GM10248 (cell line): ENCODE measurements at places on chromosomes 2 and 18.

DNA sequence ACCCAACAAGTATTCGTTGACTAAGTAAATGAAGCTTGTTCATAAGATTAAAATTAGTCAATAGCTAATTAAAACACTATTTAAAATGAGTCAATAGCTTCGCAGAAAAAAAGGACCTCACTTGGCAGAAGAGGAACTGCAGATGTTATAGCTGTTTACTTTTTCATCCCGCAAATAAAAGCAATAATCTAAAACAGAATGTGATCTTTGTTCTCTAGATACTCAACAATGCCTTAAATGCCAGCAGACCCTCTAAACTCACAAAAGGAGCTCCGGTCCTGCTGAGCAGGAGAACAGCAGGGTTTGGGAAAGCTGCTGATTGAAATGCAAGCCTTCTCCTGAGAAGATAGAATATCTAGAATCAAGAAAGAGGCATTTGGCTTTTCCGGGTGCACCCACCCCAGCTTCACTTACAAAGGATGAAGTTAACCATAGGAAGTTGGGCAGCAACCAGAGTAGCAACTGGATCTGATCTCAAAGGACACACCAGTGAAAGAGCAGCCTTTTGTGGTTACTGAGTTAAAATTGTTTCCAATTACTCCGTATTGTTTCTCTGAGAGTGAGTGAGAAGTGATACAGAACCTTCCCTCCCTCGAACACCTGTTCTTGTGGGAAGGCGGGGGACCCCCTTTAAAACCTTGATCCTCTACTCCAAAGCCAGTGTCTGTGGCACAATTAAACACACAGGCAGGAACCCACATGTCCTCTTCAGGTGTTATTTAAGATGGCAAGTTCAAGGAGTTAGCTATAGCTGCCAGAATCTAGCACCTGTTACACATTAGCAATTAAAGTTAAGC, 6.8 kb downstream of the CCBE1 start:
- DNase-seq: no peak

DNA sequence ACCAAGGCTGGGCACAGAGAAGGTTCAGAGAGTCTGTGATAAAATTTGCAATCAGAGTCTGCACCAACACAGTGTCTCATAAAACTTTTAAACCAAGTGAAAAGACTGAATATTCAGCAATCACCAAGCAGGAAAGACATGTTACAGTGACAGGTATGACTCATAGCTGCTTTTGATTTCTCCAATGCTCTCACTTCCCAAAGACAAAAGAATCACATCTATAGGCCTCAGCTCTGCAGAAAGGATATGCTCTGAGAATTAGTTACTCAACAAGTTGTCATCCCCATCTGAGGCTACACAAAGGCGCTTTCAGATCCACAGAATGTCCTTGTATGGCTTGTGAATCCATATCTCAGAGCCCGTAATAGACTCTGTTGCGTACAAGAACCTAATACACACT, 92.5 kb downstream of the KCNF1 start:
- DNase-seq: no peak

DNA sequence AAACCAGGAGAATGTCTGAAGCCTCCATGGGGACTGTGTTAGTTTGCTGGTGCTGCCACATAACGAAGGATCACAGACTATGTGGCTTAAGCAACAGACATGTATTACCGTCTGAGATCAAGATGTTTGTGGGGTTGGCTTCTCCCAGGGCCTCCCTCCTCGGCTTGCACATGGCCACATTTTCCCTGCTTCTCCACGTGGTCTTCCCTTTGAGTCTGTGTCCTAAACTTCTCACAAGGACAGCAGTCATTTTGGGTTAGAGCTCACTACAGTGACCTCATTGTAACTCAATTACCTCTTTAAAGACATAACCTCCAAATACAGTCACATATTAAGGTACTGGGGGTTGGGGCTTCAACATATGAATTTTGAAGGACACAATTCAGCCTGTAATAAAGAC, 44.6 kb upstream of the LPIN2 start:
- DNase-seq: no peak

- no peak for DNase-seq
These were observed 181.2 kb downstream of the DYSF start for GRCh38 chr2:71634567-71634966.

DNA sequence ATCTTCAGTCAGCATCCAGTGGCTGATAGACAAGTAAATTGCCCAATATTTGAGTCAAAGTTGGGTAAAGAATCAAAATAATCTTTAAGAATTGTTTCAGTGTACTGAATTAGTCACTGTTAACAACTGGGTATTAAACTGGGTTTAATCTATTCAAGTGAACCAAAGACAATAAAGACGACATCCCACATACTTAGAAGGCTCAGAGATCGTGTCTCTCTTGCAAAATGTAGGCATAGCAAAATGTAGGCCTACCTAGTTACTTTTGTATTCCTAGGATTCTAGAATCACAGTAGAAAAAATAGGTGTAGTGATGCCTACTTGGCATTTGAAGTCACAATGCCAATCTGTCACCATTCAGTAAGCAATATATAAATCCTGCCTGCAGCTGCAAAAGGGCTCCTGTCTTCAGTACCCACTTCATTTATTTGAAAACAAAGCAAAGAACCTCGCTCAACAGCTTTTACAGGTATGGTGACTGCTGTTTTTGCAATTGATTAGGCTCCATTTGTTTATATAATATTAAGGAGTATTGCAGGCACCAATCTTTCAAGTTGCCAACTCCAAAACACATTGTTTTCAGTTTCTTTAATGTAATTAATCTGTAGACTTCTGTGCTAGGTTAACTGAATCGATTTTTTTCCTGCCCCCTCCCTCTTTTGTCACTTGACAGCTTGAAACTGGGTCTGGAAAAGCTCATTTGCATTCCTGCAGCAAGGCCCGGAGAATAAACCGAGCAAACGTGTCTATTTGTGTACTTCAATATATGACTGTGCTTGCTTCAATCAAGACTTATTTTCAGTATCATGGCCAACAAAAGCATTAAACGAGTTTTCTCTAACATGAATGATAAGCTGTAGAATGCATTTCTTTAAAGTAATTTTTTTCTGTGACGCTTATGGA, 1074.9 kb downstream of the TDRD15 start:
- DNase-seq: no peak
